ENCODE measurements at places on chromosomes 2 and 18.

GRCh38 chr2:11997142-11997541 lies 250.7 kb downstream of the LPIN1 start:
- no peak for DNase-seq

DNA sequence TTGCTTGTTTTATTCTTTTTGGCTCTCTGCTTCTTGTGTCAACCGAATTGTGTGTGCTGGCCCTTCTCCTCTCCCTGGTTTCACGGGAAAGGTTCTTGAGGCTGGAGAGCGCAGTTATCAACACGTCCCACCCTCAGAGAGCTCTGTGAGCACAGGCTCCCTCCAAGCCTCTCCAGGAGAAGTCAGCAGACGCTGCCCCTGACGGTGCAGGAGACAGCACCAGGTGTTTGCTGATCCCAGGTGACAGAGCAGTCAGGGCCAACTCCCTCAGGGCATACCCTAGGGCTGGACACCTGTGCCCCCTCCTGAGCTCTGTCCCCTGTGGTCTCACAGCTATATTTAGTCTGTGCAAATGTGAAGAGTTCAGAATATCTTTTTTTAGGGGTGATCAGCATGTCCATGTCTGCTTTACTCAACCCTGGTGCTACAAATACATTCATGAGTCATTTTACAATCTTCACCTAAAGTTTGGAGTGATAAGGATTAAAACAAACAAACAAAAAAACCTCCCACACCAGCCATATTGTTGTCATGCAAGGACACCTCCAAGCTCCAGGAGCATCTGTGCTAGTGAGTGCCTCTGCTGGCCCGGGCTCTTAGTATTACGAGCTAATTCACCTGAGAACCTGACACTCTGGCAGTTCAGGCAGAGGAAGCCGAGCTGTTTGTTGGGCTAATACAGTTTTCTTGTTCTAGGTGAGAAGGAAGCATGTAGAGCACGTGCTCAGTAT lies 65.9 kb upstream of the TMEM200C start:
- DNase-seq, result no peak

DNA sequence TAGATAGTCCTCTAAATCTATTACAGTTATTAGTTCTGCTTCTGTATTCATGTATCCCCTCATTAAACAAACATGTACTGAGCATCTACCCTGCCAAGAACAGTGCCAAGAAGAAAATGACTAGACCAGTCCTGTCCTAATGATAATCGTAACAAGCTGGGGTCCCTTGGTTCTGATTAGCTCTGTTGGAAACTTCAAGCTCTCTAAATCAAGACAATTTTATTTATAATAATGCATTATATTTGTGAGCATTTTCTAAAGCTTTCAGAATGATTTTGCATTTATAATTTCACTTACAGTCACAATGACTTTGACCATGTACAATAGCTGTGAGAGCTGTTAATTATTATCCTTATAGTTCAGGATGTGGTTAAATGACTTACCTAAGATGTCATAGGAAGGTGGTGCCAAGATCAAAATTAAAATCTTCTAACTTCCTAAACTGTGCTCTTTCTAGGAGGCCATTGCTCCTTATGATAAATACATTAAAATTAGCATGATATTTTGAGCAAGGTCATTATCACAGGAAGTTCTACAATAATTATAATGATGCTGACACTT lies 336.5 kb upstream of the SLC39A10 start:
- no peak for DNase-seq

GRCh38 chr2:218229239-218229638 lies 12.2 kb downstream of the ARPC2 start:
- peak; percentile 87 for DNase-seq

GRCh38 chr2:219484343-219485200 lies 14.1 kb upstream of the GMPPA start:
- DNase-seq, result no peak

DNA sequence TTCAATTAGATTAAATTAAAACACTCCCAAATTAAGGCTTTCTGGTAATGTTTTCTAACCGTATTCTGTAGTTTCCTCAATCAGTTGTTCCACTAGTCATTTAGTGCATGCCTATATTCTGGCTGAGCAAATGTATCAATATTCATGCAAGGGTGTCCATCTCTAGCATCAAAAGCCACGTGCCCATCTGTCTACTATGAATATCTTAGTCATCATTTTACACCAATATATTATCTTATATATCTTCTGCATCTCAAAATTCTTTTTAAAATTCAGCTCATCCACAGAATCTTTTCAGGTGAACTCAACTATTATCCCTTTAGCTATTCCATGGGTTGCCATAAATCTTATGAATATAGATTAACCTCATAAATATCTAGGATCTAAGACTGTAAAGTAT lies 488.2 kb downstream of the PARD3B start:
- DNase-seq, result no peak

GRCh38 chr2:143468341-143468888 lies 339.2 kb downstream of the ARHGAP15 start:
- no peak for DNase-seq

- no peak for DNase-seq
Measured at GRCh38 chr2:66251573-66251972, 183.4 kb upstream of the MEIS1 start.

DNA sequence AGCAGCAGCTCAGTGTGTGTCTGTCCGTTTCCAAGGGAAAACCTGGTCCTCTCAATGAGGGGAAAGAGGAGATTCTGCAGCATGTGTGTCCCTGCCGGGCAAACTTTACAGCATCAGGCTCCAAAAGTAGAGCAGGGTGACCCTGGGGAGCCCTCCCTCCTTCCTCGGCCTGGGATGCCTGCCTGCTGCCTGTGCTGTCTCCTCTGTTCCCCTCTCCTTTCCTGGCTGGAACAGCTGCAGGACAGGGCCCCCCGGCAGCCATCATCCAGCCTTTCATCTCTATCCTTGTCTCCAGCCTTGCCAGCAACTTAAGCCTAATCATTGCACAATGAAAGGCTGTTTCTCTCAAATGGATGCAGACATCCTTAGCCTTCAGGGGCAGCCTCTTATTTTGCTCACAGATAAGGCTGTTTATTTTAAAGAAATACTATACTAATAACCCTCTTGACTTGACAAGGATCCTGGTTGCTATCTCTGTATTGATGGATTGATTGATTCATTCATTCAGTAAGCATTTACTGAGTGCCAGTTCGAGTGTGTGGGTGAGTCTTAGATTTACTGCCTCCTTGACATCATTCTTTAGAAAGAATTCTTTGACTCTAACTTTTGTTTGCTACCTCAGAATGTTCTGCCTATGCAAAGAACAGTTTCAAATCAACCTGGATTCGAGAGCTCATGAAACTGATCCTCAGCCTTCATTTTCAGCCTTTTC lies 40.6 kb upstream of the EDAR start:
- no peak for DNase-seq

DNA sequence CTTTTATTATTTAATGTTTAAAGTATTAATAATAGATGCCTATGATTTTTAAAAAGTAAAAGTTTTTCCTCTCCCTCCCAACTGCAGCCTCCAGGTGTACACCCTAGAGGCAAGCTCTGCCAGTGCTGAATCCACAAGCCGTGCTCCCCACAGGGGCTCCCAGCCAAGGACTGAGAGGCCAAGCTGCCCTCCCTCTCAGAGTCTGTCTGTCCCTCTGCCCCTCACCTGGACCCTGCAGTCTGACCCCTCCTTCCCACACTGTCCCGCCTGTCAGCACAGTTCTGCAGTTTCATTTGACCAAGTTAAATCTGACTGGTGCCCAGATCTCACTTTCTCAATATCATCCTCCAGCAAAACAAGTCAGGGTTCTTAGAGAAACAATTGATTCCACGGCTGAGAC lies 14.8 kb upstream of the PROC start:
- no peak for DNase-seq

GRCh38 chr2:76073992-76074604 lies 363.4 kb upstream of the GCFC2 start:
- DNase-seq, result no peak

- no peak for DNase-seq
Measured at GRCh38 chr2:226050822-226051221, 651.3 kb downstream of the NYAP2 start.
